ENCODE measurements at places on chromosomes 12 and 14. TPM values are rescaled to one million over a fixed set of nuclear protein-coding genes. Genes with fewer than 3 reads are reported as not detected.

- DNase-seq = no peak
These were observed 21.6 kb upstream of the NR4A1 start for GRCh38 chr12:52029685-52030084.

- no peak for DNase-seq
These were observed 93.4 kb downstream of the DIO2 start for GRCh38 chr14:80117876-80118275.

DNA sequence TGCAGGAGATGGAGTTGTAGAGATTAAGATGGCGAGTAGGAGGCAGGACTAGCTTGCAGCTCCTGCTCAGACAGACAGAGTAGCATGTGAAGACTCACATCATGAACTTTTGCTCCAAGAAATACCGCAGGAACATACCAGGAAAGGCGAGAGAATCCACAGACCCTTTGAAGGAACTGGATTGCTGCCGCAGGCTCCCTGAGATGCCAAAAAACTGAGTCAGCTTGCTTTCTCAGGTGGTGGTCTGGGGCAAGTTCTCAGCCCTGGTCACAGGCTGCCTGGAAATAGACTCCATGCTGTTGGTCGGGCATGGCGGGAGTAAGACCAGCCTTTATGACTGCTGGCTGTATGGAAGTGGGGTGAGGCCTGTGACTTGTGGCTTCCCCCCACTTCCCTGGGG, 163.6 kb upstream of the NAV3 start:
- DNase-seq = no peak

DNA sequence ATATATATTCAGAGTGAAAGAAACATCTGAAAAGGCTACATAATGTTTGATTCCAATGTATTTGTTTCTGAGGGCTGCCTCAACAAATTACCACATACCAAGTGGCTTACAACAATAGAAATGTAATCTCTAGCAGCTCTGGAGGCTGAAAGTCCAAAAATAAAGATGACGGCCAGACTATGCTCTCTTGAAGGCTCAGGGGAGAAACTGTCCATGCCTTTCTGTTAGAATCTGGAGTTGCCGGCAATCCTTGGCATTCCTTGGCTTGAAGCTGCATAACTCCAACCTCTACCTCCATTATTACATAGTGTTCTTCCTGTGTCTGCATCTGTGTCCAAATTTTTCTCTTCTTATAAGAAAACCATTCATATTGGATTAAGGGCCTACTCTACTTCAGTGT, 68.1 kb upstream of the PLEKHG7 start:
- no peak for DNase-seq

GRCh38 chr12:54385251-54385914, 850 bp upstream of the ZNF385A start:
- no peak for DNase-seq

- DNase-seq = no peak
These were observed 40.1 kb downstream of the WASHC3 start for GRCh38 chr12:102021540-102022246.

DNA sequence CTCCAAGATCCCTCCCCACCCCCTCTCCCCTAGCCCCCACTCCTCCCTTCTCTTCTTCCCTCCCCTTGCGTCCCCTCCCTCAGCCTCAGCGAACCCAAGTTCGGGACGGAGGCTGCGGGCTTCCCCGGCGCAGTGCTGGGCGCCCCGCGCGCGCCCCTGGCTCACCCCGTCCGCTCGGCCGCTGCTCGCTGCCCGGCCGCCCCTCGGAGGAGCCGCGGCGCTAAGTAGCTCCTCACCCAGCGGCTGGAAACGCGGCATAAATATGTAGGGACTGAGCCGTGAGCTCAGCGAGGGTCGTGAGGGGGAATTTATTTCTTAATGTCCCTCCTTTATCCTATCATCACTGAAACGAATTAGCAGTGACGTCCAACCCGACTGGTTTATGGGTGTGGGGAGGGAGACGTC, at the start of gene NOS1:
NOS1 (minus strand) TSS at position 280 of the 405 bp plus-strand sequence. CDS start 30,557 bp downstream, outside the sequence.
- no peak for DNase-seq

DNA sequence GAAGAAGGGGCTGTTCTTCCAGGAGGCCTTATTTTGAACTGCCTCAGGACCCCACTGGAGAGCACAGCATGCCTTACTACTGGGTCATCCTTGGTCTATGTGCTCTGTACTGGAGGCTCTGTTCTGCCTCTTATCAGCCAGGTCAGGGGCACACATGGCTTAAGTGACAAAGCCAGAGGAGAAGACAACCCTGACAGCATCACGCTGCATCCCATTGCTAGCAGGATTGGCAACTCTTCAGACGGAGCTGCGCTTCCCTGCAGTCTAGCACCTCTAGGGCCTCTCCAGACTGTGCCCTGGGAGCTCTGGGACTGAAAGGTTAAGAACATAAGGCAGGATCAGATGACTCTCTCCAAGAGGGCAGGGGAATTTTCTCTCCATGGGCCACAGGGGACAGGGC, 17.3 kb upstream of the TIGAR start:
- DNase-seq = no peak

- DNase-seq = no peak
These were observed 26.2 kb upstream of the ALX1 start for GRCh38 chr12:85253853-85254252.

The GLT1D1 gene
- 1.4 TPM for polyA plus RNA-seq
